ENCODE measurements at places on chromosomes 5 and 9.

DNA sequence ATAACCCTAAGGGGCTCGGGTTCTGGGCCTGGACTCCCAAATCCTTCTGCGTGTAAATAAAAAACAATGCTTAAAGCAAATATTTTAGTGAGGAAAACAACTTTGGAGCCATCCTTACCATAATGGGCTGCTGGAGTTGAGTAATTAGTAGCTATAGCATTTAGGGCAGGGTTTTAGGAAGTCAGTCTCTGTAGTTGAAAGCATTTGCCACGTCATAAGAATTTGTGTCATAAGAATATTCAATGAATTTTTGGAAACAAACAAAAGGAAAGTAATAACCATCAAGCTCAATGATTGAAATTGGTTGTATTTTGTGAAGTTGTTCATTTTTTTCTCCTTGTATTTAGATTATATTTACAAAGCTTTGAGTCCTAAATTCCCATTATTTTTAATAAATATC is 114.8 kb upstream of the ELL2 start:
- DNase-seq: no peak

GRCh38 chr9:5843794-5844471 is 11.0 kb upstream of the ERMP1 start:
- DNase-seq: no peak

GRCh38 chr5:150411245-150411979 is 1.3 kb downstream of the CD74 start:
- DNase-seq: peak; percentile 93

DNA sequence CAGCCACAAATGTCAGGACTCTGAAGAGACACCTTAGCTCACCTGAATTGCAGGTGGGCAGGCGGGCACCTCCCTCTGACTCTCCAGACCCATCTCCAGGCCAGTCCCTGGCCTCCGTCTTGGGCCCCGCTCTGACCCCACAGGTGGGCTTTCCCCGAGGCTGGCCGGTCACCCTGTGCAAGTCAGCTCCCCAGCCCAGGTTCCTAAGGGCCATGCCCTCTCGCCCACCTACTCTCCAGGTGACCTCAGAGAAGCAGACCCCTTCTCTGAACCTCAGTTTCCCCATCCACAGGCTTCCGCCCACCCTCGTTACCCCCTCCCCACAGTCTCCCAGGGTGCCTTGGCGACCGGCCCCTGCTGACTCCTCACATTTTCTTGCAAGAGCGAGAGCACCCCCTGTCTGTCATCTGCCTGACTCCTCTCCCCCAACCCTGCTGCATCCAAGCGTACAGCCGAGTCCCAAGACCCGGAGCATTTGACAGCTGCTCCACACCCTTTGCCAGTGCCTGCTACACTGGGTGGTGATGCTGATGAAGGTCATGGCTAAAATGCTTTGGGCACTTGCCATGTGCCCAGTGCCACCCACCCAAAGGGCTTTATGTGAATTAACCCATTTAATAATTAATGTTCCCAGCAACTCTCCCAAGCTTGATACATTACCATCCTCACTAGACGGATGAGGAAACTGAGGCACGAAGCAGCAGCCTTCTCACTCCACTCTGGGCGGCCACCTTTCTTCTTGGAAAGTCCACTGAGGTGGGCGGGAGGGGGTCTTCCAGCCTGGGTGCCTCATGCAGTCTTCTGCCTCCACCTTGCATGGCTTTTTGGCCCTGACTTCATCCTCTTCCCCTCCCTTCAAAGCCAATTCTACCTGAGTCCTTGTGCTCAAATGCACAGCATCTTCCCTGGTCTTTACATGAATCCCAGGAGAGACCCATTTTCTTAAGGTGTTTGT is 51.1 kb upstream of the ORM1 start:
- no peak for DNase-seq

DNA sequence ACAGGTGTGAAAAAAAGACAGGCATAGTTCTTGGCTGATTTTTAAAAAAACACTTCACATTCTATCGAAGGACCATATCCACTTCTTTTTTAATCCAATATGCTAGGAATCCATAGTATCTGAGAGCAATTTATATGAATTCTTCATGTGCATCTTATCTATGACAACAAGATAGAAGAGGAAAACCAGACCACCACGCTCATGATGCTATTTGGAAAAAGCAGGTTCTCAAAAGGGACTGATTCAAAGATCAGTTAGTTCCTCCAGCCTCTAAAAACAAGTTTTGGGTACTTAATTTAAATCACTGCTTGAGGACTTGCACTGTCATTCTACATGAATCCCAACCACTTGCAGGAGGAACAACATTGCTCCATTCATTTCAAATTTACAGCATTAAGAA is 6.3 kb downstream of the MEF2C start:
- no peak for DNase-seq

DNA sequence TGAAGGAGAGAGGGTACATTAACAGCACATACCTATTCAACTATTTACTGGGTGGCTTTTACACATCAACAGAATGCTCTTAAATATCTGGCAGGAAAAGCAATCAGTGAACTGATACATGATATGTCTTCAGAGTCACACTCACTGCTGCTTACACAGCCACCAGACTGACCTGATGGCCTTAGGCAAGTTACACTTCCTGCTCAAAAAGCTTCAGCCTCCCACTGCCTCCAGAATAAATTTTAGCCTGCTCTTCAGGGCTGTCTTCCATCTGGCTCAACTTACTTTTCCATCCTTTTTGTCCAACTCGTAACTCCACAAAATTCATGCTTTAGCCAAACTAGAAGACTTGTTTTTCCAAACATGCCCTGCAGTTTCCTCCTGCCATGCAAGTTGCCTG is 10.7 kb downstream of the LOX start:
- DNase-seq: no peak

DNA sequence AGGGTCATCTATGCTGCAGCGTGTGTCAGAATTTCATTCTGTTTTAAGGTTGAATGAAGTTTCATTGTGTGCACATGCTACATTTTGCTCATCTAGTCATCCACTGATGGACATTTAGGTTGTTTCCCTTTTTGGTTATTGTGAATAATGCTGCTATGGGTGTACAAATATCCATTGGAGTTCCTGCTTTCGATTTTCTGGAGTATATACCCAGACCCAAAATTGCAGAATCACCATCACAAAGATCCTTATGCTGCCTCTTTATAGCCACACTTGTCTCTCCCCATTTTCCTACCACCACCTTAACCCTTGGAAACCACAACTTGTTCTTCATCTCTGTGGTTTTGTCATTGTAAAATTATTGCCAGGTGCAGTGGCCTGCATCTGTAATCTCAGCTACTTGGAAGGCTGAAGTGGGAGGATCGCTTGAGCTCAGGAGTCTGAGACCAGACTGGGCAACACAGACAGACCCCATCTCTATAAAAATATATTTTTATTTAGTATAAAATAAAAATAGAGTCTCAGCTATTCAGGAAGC is 166.2 kb downstream of the HSD17B3 start:
- no peak for DNase-seq

DNA sequence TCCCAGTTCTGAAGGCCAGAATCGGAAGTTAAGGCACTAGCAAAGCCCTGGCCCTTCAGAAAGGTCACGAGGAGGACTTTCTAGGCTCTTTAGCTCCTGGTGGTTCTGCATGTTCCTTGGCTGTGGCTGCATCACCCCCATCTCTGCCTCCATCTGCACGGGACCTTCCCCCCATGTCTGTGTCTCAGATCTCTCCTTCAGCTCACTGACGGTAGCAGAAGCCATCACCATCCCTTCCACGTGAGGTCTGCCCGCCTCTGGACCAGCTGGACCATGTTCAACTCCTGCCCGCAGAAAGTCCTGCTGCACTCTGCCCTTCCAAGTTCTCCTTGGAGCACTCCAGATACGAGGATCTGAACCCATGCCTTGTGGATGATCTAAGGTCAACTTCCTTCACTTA is 242.9 kb upstream of the IRX1 start:
- DNase-seq: no peak

DNA sequence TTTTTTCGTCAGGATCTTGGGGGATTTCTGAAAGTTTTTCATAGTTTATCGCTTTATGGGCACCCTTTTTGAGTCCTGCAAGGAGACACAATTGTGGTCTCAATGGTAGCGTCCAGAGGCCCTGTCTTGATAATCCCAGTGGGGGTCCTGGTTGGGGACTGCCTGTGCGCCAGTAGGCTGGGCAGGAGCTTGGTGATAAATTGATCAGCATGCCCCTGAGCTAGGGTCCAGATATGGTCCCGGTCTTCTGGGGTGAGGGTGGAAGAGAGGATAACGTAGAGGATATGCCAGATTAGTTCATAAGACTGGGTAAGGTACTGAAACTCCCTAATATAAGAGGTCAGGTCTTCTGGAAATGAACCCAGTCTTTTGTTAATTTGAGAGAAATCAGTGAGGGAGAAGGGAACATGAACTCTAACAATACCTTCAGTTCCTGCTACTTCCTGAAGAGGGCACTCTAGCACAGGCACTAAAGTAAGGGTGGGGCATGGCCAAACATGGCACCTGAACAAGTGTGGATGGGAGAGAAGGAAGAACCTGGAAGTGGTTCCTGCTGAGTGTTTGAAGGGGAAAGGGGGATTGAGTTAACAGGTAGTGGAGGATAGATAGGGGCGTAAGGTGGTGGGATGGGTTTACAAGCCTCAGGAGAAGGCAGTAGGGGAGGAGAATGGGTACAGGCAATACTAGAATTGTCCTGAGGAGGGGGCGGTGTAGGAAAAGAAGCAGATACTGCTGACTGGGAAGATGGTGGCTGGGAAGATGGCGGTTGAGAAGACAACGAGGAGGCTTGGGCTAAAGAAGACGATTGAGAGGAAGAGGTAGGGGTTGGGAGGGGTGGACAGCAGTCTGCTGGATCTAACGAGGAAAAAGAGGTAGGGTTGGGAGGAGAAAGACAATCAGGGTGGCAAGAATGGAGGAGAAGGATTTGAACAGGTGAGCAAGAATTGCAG is 33.8 kb upstream of the ANXA2R start:
- peak; percentile 37 for DNase-seq

DNA sequence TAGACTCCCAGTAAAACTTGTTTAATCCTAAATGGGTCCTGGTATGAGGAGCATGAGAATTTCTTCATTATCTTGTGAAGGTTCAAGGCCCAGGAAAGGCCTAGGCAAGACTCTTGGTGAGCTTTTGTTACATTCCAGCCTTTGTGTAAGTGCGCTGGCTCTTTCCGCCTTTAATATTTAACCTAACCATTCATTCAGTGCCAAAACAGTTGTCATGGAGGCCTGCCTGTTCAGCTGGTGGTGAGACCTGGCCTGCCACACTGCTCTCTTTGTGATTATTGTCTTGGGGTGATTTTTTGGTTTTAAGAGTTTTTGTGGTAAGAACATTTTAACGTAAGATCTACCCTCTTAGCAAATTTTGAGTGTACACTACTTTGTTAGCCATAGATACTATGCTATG is 127.5 kb upstream of the WWC1 start:
- DNase-seq: no peak

GRCh38 chr5:32754284-32754683 is 43.2 kb downstream of the NPR3 start:
- no peak for DNase-seq

GRCh38 chr9:27168496-27168895 is 59.5 kb downstream of the TEK start:
- DNase-seq: no peak

DNA sequence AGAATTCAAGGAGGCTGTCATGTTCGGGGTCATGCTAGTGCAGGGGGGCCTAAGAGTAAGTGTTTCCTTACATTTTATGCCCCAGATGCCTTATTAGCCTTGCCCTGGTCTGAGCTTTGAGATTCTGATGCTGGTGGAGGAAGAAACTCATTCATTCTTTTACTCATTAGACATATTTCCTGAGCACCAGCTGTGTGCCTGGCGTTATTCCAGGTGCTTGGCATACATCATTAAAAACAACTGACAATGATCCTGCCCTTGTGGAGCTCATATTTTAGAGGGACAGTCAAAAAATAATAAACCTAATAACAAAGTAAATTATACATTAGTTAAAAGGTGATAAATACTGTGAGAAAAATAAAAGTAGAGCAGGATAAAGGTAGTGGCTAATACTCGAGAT is 138.9 kb upstream of the SGCD start:
- no peak for DNase-seq

- no peak for DNase-seq
These were observed 42.8 kb downstream of the FAM78A start for GRCh38 chr9:131233556-131233955.

- DNase-seq: peak; percentile 54
These were observed 50.1 kb upstream of the SMAD5 start for GRCh38 chr5:136082390-136083193.

DNA sequence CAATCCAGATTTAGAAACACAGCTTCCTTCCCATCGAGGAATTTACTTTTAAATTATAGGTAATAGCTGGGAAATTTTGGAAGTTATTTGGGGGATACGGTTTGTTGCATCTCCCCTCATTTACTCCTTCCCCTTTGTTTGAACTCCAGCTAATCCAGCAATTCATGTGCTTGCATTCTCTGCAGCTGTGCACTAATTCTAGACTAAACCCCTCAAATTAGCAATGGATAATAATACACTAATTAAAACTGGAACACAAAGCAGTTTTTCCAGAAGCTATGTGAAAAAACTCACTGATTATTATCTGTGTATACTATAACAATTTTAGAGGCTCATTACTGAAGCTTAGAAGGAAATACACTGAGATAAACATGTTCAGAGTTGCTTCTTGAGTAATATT is 751.2 kb upstream of the ZNF608 start:
- no peak for DNase-seq

DNA sequence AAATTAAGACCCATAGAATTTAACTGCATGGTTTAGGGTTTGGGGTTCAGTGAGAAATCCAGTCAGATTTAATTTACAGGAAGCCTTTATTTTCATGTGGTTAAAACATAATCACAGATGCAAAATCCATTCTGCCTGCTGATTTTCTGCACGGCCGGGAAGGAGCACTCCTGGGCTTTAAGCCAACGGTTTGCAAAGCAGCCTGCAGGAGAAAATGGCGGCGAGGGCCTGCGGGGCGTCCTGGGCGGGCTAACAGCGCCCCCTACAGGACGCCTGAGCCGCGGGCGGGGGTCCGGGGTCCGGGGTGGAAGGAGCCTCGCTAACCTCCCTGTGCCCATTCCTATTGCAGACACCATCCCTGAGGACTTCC is 47.6 kb downstream of the THBS4 start:
- peak; percentile 64 for DNase-seq

GRCh38 chr9:124929464-124929863 is 11.4 kb downstream of the GOLGA1 start:
- no peak for DNase-seq

- DNase-seq: no peak
These were observed 935.1 kb upstream of the WWC1 start for GRCh38 chr5:167356374-167356773.

GRCh38 chr5:31193591-31194467 is at the start of gene CDH6:
TSS of gene CDH6 (plus strand) at chr5:31193686. CDS start at chr5:31267474, 73,788 bp downstream.
- DNase-seq: no peak

GRCh38 chr9:113625486-113625885 is 162.0 kb downstream of the RGS3 start:
- DNase-seq: no peak
